ENCODE measurements at places on chromosomes 12 and 14.

GRCh38 chr14:75450381-75451276, 22.8 kb downstream of the JDP2 start:
- no peak for DNase-seq

DNA sequence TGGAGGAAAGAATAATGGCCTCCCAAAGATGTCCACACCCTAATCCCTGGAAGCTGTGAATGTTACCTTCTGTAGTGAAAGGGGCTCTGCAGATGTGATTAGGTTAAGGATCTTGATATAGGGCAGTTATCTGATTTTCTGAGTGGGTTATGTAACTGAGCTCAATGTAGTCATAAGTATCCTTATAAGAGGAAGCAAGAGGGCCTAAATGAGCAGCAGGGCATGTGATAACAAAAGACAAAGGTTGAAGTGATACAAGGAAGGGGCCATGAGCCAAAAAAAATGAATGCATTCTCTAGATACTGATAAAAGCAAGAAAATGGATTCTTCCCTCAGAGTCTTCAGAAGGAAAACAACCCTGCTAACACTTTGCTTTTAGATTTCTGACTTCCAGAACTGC, 78.8 kb downstream of the OSBPL8 start:
- DNase-seq = no peak

- no peak for DNase-seq
Measured at GRCh38 chr14:92719421-92719820, 29.0 kb downstream of the LGMN start.

DNA sequence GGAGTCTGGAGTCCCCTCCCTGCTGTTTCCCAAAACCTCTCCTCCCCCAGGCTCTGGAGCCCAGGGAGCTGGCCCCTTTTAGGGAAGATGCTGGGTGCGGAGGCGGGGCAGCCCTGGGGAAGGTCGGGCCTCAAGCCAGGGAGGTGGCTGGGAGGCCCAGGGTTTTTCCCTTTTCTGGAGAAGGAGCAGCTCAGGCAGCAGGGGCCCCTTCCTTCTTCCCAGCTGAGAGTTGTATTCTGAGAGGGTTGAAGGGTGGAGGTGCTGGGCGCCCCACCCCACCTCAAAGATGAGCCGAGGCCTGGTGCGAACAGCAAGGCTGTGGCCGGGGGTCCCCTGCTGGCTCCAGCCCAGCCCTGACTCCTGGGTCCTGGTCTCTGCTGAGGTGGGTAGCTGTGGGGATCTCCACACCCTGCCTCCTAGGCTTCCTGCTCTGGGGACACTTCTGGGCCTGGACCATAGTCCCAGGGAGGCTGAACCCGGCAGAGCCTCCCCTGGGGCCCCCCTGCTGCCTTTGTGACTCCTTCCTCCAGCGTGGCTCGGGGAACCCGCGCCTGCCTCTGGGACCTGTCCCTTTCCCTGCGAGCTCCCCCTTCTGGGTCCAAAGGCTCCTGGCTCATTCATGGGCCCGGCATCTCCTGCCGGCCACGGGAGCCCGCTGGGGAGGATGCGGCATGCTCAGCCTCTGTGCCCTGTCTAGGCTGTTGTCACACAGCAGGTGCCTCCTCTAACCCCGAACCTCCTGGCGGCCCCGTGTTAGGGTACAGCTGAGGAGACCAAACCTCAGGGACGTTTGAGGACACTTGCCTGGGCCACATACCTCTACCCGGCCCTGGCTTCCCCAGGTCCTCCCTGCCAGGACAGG, 4.4 kb downstream of the TRMT61A start:
- DNase-seq = no peak

DNA sequence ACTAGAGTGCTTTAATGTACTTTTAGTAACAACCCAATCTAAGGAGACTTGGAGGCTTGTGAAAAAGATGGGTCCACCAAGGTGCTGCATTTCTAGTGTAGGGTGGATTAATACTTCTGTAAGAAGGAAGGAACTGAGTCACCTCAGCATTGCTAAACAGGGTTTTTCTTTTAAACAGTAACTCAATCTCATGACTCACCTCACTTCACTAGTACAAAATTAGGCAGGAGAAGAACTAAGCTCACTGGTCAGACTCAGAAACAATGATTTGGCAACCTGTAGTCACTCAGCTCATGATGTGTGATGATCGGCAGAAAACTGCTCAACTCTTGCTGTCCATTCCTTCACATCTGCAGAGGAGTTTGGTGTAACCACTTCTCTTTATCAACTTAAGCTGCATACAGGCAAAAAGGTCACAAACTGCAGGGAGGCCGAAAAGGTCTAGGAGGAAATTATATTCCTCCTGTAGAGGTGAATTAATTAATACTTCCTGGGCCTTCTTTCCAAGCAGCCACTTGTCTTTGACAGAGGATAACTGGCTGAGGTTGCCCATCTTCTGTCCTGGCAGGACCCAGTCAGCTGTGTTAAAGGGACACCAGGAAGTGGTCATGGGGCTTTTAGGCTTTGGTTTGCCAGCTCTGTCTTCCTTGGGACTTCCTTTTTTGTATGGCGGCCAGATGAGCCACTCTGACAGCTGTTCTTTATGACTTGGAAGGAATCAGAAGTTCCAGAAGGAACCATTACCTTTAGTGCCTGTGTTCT, 466.9 kb downstream of the FUT8 start:
- DNase-seq = no peak

DNA sequence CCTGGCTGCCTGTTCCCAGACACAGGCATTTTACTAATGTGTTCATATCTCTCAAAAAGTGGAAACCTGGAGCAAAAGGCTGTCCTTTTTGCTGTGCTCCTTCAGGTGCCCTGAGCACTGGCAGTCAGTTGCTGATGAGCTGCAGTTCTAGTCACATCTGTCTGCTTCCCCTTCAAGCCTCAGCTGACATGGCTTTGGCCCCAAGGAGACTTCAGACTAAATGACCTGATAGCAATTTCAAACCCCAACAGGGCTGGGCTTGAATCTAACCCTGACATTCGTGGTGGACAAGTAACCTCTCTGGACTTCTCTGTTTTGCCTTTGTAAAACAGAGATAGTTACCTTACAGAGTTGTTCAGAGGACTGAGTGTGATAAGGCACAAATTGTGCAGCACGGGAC, 5.7 kb downstream of the SERPINA9 start:
- no peak for DNase-seq

- DNase-seq = no peak
Measured at GRCh38 chr14:20499881-20500280, 5.5 kb upstream of the RNASE10 start.

- DNase-seq = no peak
Measured at GRCh38 chr14:102935756-102936155, 13.3 kb downstream of the AMN start.

DNA sequence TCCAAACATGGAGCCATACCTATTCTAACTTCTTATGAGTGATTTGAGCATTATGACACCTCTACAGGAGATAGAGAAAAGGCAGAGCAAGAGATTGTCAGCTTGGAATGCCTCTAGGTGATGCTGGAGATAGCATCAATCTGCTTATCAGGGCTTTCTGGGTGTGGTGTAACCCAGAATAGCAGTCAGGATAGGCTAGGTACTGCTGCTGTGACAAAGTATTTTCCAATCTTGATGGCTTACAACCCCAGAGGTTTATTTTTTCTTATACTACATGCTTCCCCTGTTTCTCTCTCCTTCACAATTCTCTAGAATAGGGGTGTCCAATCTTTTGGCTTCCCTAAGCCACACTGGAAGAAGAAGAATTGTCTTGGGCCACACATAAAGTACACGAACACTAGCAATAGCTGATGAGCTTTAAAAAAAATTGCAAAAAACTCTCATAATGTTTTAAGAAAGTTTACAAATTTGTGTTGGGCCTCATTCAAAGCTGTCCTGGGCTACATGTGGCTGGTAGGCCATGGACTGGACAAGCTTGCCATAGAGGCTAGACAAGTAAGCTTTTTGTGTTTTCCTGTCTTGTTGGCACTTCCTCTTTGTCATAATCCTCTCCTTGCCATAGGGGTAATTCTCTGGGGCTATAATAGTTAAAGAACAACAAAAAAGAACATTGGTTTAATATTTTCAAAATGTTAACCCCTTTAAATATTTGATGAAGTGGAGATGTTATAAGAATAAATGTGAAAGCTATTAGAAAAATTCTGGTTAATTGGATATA, 123.9 kb upstream of the PMCH start:
- DNase-seq = no peak

GRCh38 chr14:74618078-74618952, 6.3 kb upstream of the LTBP2 start:
- no peak for DNase-seq

DNA sequence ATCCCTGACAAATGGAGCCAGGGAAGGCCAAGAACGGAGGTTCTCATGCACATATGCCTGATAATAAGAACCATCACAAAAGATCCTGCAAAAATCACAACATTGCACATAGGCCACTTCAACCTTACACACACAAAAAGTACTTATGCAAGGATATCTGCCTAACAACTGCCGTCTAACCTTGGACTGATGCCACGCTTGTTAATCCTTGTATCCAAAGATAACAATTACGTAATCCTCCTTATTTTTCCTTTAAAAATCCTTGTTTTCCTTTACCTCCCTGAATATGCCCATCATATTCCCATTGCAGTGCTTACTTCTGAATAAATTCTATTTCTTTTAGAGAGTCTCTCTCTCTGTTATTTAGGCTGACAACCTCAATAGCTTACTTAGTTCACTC, 59.5 kb downstream of the TMEM116 start:
- no peak for DNase-seq

DNA sequence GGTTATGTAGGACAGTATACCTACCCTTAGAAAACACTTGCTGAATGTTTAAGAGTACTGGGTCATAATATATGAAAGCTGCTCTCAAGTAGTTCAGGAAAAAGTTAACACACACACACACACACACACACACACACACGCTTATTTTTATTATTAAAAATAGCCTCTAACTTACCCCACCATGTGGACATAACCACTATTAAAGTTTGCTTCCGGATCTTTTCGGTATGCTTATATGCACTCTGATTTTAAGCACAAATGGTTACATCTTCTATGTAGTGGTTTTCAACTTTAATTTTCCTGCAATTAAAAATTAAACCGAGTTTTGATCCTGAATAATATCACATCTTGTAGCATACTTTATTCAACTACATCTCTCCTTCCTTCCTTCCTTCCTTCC, 84.9 kb upstream of the TRAF3 start:
- DNase-seq = no peak

DNA sequence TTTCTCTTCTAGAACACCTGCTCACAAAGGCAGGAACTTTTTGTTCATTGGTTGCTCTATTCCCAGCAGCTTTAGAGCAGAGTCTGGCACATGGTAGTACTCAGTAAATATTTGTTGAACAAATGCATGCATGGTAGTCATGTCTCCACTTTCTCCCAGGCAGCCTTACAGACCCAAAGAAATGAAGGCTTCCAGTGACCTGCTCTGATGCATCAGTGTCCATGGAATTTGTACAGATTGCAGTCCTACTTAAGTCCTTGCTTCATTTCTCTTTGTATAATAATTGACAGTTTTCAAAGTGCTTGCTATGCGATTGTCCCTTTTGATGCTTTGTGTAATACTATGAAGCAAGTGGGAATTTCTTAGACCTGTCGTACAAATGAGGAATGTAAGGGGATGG, 119.6 kb downstream of the DERA start:
- no peak for DNase-seq

- no peak for DNase-seq
Measured at GRCh38 chr14:69043596-69044260, 64.6 kb upstream of the ACTN1 start.

DNA sequence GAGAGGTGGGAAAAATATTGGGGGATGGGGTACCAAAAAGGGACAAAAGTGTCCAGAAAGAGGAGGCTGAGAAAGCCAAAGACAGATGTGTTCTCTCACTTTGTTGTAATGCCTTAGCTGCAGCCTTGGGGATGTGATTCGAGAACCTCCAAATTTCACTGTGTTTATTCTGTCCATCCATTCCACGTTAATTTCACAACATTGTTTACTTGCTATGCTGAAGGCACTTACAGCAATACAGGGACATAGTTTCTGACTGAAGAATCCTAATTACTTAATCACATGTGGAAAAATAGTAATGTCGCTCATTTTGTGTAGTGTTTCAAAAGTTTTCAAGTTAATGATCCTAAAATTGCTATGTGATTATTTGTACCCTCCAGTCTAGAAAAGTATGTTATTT, 146.2 kb upstream of the SLC38A2 start:
- DNase-seq = no peak

- DNase-seq = no peak
Measured at GRCh38 chr12:21144309-21144708, 13.3 kb downstream of the SLCO1B1 start.

DNA sequence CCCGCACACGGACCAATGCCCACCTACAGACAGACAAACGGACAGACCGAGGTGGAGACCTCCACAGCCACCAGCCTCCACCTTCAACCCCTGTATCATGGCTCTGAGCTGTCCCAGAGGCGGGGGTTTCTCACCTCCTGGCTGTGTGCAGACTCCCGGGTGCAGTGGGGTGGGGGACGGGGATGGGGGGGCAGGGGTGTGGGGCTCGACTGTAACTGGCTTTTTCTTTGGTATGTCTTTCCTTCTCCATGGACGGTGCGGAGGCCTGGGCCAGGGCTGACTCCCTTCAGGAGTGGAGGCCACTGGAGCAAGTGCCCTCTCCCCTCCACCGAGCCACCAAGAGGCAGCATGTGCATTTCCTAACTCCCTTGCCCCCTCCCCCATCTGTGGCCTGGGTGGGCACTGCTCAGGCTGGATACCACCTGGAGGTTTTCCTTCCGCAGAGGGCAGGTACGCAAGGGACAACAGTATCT, 122.6 kb downstream of the ESRRB start:
- DNase-seq = no peak

- DNase-seq = no peak
Measured at GRCh38 chr14:25048170-25049016, 1.6 kb downstream of the STXBP6 start.
